ENCODE measurements at places on chromosomes 2 and 18.

- DNase-seq = no peak
These were observed 2.5 kb upstream of the POMC start for GRCh38 chr2:25170888-25171287.

- no peak for DNase-seq
These were observed 53.4 kb upstream of the SETBP1 start for GRCh38 chr18:44627280-44627679.

GRCh38 chr2:47499621-47500309 lies 96.8 kb downstream of the MSH2 start:
- no peak for DNase-seq

- no peak for DNase-seq
These were observed 105.4 kb downstream of the ACKR3 start for GRCh38 chr2:236675051-236675450.

GRCh38 chr2:43047187-43047780 lies 179.1 kb downstream of the ZFP36L2 start:
- DNase-seq = no peak

- no peak for DNase-seq
These were observed 113.5 kb downstream of the KCTD1 start for GRCh38 chr18:26434887-26435286.

DNA sequence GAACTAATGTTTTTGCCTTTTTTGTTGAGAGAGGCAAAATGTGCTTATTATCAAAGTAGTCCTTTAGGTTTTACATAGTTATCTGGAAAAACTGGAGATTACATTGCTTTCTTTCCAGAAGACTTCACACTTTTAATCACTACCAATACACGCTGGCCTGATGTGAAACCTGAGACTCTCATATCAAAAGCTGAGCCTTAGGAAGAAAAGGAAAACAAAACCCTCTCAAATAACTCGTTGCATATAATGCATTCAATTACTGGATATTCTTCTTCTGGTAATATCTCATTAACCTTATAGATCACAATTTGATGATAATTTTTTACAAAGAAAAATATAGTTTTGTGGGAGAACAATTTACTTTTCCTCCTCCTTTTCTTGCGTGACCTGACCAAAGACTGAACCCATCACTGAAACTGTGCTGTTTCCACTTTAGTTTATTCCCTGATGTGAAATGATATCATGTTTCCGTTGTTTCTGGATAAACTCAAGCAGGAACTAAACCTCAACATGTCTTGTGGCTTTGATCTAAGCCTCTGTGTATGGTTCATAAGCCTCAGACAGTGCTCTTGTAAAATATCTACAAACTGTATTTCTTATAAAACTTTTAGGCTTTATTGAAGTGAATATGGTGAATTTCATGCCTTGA lies 332.4 kb downstream of the GULP1 start:
- DNase-seq = no peak

GRCh38 chr2:105236060-105236424 lies 5.5 kb upstream of the GPR45 start:
- DNase-seq = no peak

All from NCI-H187 treated with DMSO at 0.1 percent for 48 hours (cell line).